ENCODE measurements at places on chromosomes 5 and 9. TPM values are rescaled to one million over a fixed set of nuclear protein-coding genes. Genes with fewer than 3 reads are reported as not detected.

ADAM19 gene
- 13.4 TPM for total RNA-seq

ITGA2 gene
- total RNA-seq = 5.1 TPM

ADGRD2 gene
- not detected for total RNA-seq

PCDHA6 gene
- total RNA-seq = 12.5 TPM

PIP5KL1 gene
- 3.4 TPM for total RNA-seq

WNT8A gene
- total RNA-seq = not detected

LECT2 gene
- not detected for total RNA-seq

GFRA3 gene
- total RNA-seq = 24.4 TPM

HTR1A gene
- total RNA-seq = not detected

GLRA1 gene
- not detected for total RNA-seq

TAF11L11 gene
- not detected for total RNA-seq

FAM78A gene
- 2.0 TPM for total RNA-seq

ADRB2 gene
- total RNA-seq = 0.22 TPM

GPR150 gene
- not detected for total RNA-seq

- DNase-seq = no peak
Observed at GRCh38 chr9:92563116-92564100, 27.6 kb upstream of the ECM2 start.

- no peak for DNase-seq
Observed at GRCh38 chr5:154494036-154494435, 16.0 kb upstream of the HAND1 start.

DNA sequence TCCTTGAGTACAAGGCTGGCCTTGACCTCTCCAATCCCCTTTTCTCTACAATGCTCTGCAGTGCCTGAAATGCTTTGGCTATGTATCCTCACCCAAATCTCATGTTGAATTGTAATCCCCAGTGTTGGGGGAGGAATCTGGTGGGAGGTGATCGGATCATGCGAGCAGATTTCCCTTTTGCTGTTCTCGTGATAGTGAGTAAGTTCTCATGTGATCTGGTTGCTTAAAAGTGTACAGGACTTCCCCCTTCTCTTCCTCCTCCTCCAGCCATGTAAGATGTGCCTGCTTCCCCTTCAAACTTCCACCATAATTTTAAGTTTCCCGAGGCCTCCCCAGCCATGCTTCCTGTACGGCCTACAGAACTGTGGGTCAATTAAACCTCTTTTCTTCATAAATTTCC lies 28.5 kb upstream of the AKNA start:
- DNase-seq = no peak

DNA sequence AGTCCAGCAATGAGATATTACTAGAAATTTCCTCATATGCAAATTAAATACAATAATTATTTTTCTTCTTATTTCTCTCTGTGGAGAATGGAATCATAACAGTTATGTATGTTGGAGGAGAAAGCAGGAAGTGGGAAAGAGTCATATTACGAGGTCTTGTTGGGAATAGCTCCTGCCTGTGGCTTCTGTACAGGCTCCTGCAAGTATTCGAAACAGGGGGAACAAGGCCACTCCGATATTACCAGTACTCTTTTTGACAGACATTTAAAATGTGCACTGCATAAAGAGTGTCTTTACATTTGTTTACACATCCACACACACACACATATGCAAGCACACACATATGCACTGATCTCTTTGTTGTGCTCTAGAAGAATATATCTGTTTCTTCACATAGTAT lies 812.0 kb upstream of the ZNF608 start:
- DNase-seq = no peak

- DNase-seq = no peak
Observed at GRCh38 chr5:158937381-158937952, 162.2 kb downstream of the EBF1 start.

DNA sequence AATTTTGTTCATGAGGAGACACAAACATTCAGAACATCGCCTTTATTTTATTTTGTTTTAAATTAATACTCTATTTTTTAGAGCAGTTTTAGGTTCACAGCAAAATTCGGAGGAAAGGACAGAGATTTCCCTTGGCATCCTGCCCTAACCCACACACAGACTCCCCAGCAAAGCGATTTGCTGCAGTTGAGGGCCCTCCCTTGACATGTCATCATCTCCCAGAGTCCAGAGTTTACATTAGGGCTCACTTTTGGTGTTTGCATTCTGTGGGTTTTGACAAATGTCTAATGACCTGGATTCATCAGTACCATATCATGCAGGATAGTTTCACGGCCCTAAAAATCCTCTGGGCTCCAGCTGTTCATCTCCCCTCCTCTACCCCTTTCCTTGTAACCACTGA lies 33.6 kb upstream of the COL5A1 start:
- no peak for DNase-seq

DNA sequence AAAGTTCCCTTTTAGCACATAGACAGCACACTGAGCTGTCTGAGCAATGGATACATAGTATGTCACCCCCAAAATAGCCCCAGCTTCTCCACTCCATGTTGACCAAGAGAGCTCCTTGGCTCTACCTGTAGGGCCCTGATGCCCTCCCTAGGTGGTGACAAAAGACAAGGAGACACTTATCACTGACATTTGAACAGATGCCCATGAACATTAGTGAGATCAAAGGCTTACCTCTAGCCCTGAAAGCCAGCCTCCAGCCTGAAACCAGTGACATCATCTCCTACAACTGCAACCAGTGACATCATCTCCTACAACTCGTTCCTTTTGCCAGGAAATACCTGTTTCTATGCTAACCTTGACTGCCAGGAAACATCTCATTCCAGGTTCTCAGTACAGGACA lies 122.7 kb downstream of the FSTL4 start:
- DNase-seq = no peak

- DNase-seq = no peak
Observed at GRCh38 chr9:126421567-126422428, 95.2 kb downstream of the MVB12B start.

GRCh38 chr9:37587521-37587920 lies 4.9 kb downstream of the TOMM5 start:
- no peak for DNase-seq

- DNase-seq = no peak
Observed at GRCh38 chr9:111662576-111663300, 1.3 kb downstream of the GNG10 start.

GRCh38 chr9:17476401-17476800 lies 102.5 kb upstream of the SH3GL2 start:
- DNase-seq = no peak

GRCh38 chr5:32022638-32023037 lies 151.5 kb downstream of the GOLPH3 start:
- no peak for DNase-seq

- no peak for DNase-seq
Observed at GRCh38 chr5:18048449-18048848, 414.2 kb downstream of the TAF11L14 start.

- DNase-seq = no peak
Observed at GRCh38 chr9:69276775-69277174, 48.2 kb upstream of the ENTREP1 start.

DNA sequence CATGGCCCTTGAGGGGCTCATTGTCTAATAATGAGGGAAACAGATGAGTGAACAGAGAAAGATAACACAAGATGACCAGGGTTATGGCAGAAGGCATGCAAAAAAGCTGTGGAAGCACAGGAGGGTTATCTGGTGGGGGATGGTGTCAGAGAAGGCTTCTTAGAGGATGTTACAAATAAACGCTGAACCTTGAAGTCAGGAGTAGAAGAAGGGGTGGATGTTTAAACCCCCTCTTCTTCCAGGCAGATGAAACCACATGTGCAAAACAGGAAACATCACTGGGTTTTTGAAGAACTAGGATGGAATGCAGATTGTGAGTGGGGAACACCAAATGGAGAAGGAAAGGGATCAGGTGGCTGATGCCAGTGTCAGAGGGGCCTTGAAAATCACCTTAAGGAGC lies 41.8 kb upstream of the NR5A1 start:
- DNase-seq = no peak

- no peak for DNase-seq
Observed at GRCh38 chr9:120876842-120877240, at the start of gene PHF19. PHF19 (minus strand) TSS chr9:120877188; CDS start chr9:120874741, 2,447 bp downstream.

DNA sequence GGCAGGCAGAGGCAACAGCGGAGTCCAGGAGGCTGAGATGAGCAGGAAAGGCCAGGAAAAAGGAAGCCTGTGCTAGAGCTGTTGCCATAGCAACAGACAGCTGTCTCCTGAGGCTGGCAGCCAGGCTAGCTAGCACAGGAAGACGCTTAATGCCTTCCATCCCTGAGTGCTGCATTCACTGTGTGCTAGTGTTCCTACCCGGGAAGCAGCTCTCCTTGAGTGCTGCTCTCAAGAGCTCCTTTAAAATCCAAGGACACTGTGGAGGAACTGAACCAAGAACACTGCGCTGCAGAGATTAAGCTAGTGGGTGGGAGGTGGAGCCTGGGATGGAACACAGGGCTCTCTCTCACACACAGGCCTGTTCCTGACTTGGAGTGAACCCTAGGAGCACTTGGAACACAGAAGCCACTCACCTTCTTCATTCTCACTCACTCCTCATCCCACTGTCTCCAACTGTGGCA lies 53.5 kb upstream of the IL7R start:
- no peak for DNase-seq

Data from progenitor cell of endocrine pancreas (in vitro differentiated cells).